Posterior vena cava (tissue), 2 donors: ENCODE measurements at places on chromosomes 5 and 9. TPM values are rescaled to one million over a fixed set of nuclear protein-coding genes. Genes with fewer than 3 reads are reported as not detected.

- peak; percentile 79 for DNase-seq
Measured at GRCh38 chr5:106423109-106423897, 1247.4 kb downstream of the EFNA5 start.

Gene FOXE1
- total RNA-seq, result not detected

DNA sequence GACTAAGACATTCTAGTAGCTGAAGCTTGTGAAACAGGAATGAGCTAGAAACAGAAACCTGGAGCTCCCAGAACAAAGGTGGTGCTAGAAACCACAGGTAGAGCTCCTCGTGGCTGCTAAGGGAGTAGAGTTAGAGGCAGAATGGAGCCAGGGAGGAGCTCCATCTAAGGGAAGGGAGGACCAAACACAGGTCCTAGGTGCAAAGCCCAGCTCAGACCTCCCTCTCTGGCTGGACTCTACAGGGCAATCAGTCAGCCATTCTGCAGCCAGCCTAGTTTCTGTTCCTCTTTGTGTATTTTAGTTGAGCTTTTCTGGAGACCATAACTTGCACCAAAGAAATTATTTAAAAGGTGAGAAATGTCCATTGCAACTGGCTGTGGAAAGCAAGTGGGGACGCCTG, 70.4 kb downstream of the CRB2 start:
- DNase-seq, result no peak

Gene PLEKHG4B
- total RNA-seq, result not detected

Gene BHMT
- total RNA-seq, result 0.62 TPM

GRCh38 chr5:1215320-1216096, 9.7 kb upstream of the SLC6A18 start:
- DNase-seq, result no peak

Gene SLC22A4
- 3.1 TPM for total RNA-seq

- DNase-seq, result no peak
Measured at GRCh38 chr5:135194126-135194488, 160.1 kb upstream of the PITX1 start.

DNA sequence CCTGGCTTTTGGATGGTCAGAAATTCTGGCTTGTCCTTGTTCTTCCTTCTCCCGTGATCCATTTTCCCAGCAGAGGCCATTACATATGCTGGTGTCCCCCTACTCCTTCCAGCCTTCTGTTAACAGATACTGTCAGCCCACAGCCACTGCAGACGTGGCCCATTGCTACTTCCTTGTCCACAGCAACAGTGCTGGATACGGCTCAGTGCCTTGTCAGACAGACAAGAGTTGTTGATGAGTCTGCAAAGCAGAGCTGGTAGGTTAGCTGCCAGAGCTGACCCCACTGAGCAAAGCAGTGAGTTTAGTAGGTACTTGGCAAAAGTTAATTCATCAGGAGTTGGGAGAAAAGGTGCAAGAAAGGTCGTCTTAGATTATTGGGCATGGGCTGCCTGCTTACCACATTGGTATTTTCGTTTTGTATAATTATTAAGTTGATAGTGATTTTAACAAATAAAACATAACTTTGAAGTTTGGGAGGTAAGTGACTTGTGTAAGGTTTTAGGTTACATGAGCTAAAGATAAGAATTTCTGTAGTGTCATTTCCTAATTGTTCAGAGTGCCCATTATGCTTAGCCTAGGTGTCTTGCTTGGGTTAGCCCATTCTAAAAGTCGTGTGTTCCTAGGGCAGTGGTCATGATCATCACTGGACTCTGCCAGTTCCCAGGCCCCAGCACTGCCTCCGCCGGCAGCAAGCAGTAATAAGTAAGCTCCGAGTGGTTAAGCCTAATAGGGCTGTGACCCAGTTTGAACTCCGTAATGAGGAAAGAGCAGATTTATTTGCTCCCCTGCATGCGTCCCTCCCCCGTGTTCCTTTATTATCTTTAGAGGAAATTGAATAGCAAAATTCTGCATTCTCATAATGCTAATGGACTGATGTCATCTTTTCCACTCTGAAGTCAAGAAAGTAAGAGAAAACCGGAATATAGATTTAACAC, 292.0 kb downstream of the FANCC start:
- DNase-seq, result peak; percentile 88

- no peak for DNase-seq
Measured at GRCh38 chr5:133694181-133694831, 82.0 kb upstream of the FSTL4 start.

Gene BARX1
- not detected for total RNA-seq

- no peak for DNase-seq
Measured at GRCh38 chr9:77697238-77697984, 49.3 kb upstream of the GNA14 start.

- peak; percentile 84 for DNase-seq
Measured at GRCh38 chr5:10761933-10762775, 1.1 kb upstream of the DAP start.

DNA sequence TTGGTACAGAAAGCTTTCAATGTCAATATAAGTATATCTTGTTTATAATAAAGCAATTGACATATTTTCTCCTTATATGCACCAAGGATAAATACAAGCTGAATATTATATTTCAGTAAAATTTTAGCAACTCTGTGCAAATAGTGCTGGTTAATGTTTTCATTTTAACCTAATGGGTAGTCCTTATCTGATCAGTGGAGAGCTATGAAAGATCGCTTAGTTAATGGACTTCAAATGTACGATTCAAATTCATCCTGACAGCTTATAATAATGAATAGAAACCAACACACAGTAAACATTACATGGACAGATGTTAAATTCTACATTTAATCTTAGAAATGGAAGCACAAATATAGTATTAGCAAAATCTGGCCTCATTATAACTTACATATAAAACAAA, 1495.2 kb upstream of the C9orf72 start:
- DNase-seq, result no peak

DNA sequence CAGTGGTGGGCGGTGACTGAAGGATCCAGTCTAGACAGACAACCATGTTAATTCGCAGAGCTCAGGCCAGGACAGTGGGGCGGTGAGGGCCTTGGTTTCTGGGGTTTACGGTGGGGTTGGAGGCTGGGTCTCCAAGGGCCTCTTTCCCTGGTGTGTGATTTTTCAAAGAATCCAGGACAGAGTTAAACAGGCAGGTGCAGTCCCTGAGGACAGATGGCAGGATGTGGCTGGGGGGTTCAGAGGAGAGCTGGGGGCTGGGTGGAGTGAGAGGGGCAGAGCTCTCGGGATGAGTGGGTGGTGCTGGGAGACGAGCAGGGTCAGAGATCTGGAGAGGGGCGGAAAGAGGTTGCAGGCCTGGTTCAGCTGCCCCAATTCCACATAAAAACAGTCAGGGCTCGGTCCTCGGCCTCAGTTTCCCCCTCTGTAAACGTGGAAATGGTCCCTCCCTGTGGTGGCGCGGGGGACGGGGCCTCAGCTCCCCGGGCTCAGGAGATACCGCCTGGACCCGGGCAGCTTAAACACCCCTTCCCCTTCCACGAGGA, 145.9 kb downstream of the GAPVD1 start:
- no peak for DNase-seq

- no peak for DNase-seq
Measured at GRCh38 chr9:134385915-134386314, 59.7 kb downstream of the RXRA start.

Gene LHX3
- total RNA-seq, result not detected

- DNase-seq, result peak; percentile 81
Measured at GRCh38 chr5:850511-851006, at the start of gene ZDHHC11. Gene ZDHHC11, minus strand, starts transcription at chr5:850986. Its CDS starts 384 bp downstream, at chr5:850602.
